ENCODE measurements at places on chromosomes 11 and 22. TPM values are rescaled to one million over a fixed set of nuclear protein-coding genes. Genes with fewer than 3 reads are reported as not detected.

The KRTAP5-8 gene
- total RNA-seq = not detected

GRCh38 chr11:2745511-2745910 is 45.7 kb upstream of the KCNQ1OT1 start:
- H3K27ac ChIP-seq = no peak overlapping the region
- no peaks in the 10 kb centered on the region for H3K36me3 ChIP-seq
- no peaks in the 10 kb centered on the region for H3K4me1 ChIP-seq
- H3K27me3 ChIP-seq = no peaks in the 10 kb centered on the region

DNA sequence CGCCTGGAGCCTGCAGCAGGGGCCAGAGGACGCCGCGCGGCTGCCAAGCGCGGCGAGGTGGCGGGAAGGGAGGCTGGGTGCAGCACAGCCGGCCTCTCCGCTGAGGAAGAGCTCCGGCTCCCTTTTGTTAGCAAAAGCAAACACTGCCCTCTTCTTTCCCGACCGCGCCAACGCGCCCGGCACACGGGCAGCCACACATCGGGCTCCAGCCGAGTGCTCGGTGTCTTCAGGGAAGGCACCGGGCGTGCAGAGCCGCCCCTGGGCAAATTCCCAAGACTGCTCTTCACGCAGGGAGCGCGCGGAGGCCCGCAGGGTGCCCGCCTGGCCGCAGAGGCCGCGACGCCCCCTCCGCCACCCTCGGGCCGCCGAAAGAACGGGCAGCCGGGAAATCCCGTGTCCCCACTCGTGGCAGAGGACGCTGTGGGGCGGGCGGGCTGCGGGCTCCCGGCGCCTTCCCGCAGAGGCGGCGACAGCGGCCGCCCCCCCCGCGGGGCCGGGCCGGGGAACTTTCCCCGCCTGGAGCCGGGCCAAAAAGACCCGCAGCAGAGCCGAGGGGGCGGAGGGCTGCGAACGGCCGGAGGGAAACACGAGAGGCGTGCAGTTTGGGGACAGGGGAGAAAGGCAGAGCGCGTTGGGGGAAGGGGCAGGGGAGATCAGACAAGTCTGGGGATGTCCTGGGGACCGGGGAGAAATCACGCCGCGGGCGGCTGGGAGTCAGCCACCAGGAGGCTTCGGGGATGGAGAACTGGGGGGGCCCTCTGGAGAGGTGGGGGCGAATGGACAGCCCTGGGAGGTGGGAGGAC is 931 bp downstream of the CADM1 start:
- peak overlapping the region; percentile 87 for H3K4me3 ChIP-seq
- H3K36me3 ChIP-seq = no peaks in the 10 kb centered on the region
- peaks cover 39% of the 10 kb centered on the region for H3K27me3 ChIP-seq
- no peak overlapping the region for H3K27ac ChIP-seq
- peaks cover 17% of the 10 kb centered on the region for H3K4me1 ChIP-seq
- peak; percentile 77 for DNase-seq

DNA sequence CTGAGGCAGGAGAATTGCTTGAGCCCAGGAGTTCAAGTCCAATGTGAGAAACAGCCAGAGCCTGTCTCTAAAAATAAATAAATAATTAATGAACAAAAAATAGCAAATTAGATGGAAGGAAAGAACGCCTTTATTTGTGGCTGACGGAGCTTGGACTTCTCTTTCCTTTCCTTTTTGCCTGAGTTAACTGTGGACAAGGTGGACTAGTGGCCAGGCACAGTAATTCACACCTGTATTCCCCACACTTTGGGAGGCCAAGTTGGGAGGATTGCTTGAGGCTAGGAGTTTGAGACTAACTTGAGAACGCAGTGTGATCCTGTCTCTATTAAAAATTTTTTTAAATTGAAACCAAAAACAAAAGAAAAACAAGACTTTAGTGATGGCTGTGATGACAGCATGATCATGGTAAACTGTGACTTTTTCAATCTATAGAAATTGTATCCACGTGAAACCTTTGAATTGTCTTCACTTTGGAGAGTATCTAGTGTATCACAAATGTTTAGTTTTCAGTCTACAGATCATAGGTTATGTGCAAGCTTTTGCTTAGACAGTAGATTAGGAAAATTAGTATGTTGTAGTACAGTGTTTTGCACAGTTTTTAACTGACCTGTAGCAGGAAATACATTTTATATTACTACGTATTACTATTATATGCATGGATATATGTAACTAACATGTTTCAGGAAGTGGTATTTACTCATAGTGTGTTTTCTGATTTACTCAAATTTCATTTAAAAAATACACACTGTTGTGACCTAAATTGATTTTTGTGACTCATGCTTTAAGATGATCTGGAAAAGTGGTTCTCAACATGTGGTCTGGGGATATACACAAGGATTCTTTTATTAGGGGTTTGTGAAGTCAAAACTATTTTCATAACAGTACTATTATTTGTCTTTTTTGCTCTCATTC is 42.1 kb downstream of the KDM2A start:
- no peaks in the 10 kb centered on the region for H3K27me3 ChIP-seq
- no peak for DNase-seq
- no peaks in the 10 kb centered on the region for H3K4me1 ChIP-seq

Data from H1 (cell line).